ENCODE measurements at places on chromosomes 3 and 15.

- no peak for DNase-seq
Measured at GRCh38 chr3:128994173-128994512, 267 bp upstream of the CFAP92 start.

GRCh38 chr15:41276831-41277230 is 45.8 kb downstream of the CHP1 start:
- no peak for DNase-seq

DNA sequence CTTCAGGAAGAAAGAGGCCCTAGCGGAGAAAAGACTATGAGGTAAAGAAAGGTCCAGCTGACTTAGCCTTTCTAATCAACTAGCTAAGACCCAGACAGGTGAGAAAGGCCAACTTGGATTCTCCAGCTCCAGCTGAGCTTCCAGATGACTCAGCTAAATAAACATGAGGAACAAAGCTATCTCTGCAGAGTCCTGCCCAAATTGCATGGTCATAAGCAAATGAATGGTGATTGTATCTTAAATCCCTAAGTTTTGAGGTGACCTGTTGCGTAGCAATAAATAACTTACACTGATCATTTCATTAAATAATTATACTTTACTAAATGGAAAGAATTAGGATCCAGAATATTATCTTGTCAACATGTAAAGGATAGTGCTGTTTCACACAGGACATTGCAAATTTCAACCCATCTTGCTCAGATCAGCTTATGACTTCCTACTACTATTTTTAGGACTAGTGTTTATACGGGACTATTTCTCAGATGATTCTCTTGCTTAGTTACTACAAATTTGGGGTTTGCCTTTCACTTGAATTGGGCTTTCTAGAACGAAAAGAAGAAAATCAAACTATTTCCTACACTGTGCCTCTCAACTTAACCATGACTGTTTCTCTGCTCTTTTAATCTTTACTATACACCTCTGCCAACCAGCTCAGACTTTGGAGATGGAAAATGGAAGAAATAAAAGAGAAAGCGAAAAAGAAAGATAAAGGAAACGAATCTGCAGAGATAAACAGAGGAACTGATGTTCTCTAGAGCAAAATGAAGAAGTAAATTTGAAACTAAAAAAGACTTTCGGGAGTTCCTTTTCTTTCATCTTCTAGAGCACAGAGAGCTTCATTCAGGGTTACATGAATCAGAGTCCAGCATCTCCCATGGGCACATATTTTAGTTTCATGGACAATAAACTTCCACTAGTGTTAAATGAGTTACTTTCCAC is 6.6 kb upstream of the ADGRG7 start:
- no peak for DNase-seq

- no peak for DNase-seq
Measured at GRCh38 chr3:67587811-67588210, 66.6 kb downstream of the SUCLG2 start.

- DNase-seq: no peak
Measured at GRCh38 chr3:56795829-56796185, 5.9 kb downstream of the ARHGEF3 start.

Data from stimulated activated CD8-positive, alpha-beta memory T cell treated with anti-CD3 and anti-CD28 coated beads, Interleukin-4, amount 100 ng/mL, for 24 hours (primary cell).